ENCODE measurements at places on chromosomes 16 and 17.

DNA sequence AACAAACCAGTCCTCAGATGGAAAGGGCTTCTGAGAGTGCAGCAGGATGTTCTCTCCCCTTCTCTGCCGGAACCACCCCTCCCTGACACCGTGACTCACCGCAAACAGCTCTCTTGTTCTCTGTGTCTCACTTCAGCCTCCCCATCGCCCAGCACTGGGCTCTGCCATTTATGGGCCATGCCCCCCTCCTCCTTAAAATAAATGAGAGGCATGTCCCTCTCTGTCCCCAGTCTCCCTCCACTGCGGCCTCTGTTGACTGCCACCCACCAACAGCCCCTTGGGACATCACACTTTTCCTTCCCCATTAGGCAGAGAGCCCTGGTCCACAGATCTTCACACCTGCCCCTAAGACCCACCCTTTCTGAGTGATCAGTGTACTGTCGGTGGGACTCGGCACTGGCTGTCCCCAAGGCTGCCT is 6.3 kb downstream of the CCDC102A start:
- no peak for DNase-seq

- no peak for DNase-seq
Observed at GRCh38 chr17:66915204-66915611, 49.3 kb upstream of the CACNG4 start.

DNA sequence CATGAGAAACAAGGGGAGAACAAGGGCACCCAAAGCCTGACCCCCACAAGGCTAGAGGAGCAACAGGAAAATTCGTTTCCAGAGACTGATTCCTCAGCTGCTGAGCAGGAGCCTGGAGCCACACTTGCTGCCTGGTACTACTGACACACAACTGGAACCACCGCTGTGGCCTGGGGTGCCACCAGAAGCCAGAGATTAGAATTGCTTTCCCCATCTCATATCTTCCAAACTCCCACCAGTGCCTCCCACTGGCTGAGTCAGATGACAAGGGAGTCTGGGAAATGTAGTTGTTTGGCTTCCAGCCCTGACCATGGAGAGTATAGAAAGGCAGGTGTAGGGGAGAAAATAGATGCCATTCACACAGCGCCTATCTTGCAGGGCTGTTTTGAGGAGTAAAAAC is 4.1 kb upstream of the TMEM11 start:
- DNase-seq, result no peak

- no peak for DNase-seq
Observed at GRCh38 chr16:19008245-19009169, 24.8 kb downstream of the TMC7 start.

DNA sequence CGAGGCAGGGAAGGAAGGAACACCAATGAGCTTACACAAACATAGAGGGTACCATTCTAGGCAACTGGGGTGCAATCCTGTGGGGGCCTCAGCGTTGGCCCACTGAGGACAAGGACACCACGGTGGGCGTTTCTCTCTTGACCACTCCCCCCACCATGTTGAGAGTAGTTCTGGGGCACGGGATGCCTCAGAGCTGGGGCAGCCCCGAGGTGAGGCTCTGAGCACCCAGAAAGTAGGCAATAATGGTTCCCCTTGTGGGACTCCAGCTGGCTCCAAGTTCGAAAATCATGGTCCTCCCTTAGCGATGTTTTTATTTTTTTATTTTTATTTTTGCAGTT is 5.1 kb downstream of the PRSS21 start:
- DNase-seq, result no peak

DNA sequence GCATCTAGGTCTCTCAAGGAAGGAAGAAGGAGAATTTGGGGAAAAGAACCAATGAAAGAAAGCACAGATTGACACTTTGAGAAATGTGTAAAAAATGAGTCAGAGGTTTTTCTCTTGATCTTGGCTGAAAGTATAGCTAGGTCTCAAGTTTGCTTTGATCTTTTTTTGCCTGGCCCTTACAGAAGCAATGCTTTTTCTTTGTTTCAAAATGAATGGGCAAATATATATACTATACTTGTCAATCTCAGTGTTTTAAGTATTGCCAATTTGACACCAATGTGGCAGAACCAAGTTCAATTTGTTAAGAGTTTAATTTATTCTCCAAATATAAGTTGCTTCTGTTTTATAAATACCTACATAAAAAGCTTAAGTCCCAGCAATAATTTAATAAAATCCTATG is 119.6 kb downstream of the PPM1E start:
- DNase-seq, result no peak

GRCh38 chr17:44804302-44805089 is 25.6 kb downstream of the GJC1 start:
- DNase-seq, result no peak

DNA sequence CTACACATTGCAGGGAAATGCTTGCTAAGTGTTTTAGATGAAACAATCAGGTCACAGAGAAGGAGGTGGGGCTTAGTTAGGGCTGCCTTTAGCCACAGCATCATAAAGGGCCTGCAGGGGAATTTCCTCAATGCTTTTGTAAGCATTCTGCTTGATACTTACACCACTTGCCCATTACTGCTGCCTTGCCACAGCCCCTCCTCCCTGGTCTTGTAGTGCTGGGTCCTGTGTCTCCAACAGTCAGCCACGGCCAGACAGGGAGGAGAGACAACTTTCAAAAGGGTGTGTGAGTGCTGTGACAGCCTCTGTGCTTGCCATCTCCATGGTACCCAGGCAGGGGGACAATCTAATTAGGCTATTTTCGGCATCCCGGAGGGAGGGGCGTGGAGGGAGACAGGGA is 111.2 kb downstream of the SHISA9 start:
- no peak for DNase-seq

GRCh38 chr16:87918338-87918737 is 18.0 kb downstream of the CA5A start:
- DNase-seq, result no peak

- DNase-seq, result peak; percentile 35
Observed at GRCh38 chr17:16991349-16992009, 19.6 kb upstream of the TNFRSF13B start.

DNA sequence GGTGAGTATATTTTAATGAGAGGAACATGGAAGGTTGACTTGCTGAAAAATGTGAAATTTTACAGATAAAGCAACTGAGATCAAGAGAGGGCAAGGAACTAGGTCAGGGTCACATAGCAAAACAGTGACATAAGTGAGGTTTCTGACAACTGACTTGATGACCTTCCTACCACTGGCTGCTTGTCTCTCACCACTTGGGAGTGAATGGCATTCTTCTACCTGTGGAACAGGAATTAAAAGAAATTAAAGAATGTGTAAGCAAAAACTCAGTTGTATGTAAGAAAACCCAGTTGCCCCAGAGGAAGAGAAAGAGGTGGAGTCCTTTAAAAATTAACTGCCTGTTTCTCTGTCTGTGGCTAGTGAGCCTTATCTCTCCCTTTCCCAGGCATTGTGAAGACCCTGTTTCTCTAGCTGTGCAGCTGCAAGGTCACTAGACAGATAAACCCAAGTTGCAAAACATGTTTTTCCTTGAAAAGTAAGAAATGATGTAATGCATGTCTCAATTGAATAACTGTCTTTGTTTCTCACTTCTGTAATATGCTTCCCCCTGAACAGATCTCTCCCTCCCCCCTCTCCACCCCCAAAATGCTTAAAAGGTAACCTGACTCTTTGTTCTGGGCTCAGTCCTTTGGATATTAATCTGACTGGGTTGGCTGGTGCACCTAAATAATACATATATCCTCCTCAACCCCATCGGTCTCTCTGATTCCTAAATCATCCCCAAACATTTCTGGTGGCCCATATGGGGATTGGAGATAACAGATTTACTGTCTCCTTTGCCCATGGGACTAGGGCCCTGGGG is 23.4 kb downstream of the ACSM1 start:
- DNase-seq, result no peak

DNA sequence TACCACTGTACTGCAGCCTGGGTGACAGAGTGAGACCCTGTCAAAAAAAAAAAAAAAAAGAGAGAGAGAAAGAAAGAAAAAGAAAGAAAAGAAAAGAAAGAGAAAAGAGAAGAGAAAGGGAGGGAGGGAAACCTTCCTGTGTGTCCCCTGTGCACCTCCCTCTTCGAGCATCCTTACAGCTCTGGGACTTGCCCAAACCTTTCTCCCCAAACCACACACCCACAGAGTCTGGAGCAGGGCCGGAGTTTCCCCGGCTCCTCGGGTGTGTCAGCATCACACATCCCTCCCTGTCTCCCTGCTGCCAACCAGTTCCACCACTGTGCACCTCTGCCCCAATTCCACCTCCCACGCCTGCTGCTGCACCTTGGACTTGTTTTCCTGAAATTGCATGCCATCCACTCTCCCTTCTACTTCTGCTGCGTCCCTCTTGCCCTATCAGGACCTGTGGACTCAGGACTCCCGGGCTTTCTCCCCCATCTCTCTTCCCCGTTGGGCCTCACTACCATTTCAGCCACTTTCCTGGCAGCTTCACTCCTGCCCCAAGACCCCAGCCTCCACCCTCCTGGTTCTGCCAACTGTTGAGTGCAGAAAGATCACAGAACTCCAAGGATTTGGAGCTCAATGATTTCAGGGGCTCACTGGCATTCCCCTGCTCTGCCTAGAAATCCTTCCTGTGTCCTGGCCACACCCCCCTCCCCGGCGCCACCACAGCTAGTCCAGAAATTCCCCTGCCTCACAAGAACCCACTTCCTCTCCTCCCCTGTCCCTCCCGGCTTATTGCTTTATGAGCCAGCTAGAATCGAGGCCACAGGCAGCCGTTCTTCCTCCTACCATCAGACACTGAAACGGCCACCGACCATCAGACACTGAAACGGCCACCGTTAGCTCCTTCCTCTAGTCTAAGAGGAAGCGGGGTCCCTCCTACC is 3.7 kb upstream of the CDK3 start:
- DNase-seq, result no peak

DNA sequence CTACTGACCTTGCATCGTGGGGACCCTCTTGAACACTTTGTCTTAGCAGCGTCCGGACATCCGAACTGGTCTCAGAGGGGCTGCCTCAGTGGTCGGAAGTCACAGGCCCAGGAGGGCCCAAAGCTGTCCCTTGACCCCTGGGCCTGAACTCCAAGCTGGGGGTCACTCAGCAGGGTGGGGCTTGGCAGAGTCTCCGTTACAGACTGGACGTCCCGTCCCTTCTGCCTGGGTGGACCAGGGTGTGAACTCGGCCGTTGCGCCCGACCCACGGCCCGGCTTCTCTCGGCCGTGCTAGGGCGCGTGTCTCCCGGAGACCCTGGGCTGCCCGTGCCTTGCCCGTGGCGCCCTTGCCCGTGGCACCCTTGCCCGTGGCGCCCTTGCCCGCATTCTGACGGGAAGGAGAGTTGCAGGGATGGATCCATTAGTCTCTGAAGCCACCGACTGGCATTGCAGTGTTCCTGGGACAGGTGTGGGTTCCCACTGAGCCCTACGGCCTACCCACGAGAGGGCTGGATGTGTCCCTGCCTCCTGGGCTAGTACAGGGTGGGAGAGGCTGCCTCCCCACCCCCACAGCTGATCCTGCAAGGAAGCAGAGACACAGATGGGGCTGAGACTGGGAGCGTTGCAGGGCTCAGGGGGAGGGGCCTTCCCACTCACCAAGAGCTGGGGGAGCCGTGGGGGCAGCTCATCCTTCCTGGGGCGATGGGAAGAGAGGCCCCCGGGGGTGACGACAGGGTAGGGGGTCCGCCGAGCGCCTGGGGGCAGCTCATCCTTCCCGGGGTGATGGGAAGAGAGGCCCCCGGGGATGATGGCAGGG is 4.9 kb downstream of the CACNA1H start:
- no peak for DNase-seq

GRCh38 chr17:51640108-51640622 is 379.8 kb downstream of the UTP18 start:
- peak; percentile 18 for DNase-seq

DNA sequence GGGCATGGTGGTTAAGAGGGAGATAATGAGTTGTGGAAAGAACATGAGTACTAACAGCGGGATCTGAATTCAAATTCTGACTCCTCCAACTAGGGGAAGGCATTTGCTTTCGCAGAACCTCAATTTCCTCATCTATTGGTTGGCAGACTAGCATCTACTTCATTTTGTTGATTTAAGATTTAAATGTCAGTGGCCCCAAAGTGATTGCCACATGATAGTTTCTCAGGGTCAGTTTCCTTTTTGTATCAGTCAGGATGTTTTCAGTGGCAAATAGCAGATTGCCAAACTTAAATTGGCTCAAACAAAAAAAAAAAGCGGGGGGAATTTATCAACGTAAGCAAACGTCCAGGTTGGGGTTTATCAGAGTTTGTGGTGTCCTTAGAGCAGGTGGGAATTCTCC is 25.1 kb upstream of the NOS2 start:
- no peak for DNase-seq

GRCh38 chr16:67278773-67279295 is 498 bp upstream of the PLEKHG4 start:
- DNase-seq, result peak; percentile 41

GRCh38 chr16:26697807-26698206 is 368.9 kb upstream of the C16orf82 start:
- DNase-seq, result no peak

- DNase-seq, result no peak
Observed at GRCh38 chr16:2250652-2251295, 613 bp downstream of the ECI1 start.

- no peak for DNase-seq
Observed at GRCh38 chr16:88983771-88984687, 7.0 kb upstream of the CBFA2T3 start.

GRCh38 chr17:42111871-42112551 is 503 bp downstream of the DHX58 start:
- DNase-seq, result no peak

GRCh38 chr16:57736419-57737351 is 1.1 kb downstream of the KATNB1 start:
- DNase-seq, result peak; percentile 33

DNA sequence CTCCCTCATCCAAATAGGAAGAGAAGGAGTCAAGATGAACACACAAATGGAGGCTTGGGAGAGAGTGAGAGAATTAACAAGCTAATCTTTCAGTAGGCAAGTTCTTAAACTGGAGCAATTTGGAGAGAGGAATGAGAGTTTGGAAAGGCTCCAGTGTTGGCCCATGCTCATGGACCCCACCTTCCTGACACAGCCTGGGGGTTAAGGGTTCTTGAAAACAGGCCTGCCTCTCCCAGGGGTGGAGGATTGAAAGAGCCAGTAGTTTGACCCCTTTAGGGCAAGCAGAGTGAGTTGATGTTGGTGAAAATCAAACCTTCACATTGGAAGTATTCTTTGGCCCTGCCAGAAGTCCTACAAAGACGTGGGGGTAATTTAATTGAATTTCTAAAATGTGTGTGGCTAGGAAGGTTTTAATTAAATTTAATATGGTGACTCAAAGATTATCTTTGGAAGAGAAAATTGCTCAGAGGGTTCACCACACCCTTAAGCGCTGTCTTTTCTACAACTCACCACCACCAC is 5.8 kb downstream of the HOXB3 start:
- DNase-seq, result no peak

DNA sequence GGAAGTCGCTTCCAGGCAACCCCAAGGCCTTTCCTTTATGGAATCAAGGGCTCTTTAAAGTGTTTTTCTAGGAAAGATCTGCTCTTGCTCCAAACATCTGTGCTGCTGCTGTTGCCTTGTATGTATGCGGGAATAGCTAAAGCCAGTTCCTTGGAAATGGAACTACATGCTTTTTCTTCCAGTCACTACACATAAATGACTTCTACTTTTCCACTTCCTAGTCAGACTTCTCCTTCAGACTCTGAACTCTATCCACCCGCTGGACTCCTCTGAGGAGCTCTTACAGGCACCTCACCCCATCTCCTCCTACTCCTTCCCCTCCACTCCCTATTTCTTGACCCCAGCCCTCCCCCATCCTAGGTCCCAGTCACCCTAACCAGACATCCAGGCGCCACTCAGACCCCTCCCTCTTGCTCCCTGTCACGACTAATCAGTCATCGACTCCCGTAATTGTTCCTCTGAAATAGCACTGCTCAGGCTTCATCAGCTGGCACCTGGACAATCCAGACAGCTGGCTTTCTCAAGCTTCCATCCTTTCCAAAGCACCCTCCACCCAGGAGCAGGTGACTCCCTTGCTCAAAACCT is 15.0 kb upstream of the PEMT start:
- DNase-seq, result no peak

GRCh38 chr16:56203052-56203451 is 11.8 kb downstream of the GNAO1 start:
- no peak for DNase-seq
